Activated CD8-positive, alpha-beta memory T cell treated with anti-CD3 and anti-CD28 coated beads, Interleukin-2, amount 10 ng/mL, durations not matched to agents 7 days and 5 days (primary cell): ENCODE measurements at places on chromosomes 5 and 9.

DNA sequence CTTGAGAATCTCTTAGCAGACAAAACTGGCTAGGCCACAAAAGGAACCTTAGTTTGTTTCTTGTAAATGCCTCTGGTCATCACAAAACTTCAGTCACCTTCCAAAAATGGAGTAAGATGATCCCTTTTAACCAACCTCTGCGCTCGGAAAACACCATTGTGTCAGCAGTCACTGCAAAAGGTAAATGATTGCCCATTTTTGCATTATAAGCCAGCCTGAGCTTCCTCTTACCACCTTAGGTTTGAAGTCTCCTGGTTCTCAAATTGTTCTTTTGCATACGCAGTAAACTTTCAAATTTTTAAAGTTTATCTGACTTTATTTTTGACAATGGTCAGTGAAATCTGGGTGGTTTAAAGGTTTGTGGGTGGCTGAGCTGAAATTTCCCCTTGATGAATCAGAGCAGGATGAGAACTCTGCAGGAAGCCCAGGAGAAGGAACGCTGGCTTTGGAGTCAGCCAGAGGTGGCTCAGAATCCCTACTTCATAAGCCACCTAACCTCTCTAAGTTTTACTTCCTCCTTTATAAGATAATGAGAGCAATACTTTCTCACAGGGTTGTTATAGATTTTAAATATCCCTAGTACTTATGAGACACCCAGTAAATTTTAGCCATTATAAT lies 131.4 kb downstream of the MED10 start:
- H3K36me3 ChIP-seq: no peaks in the 10 kb centered on the region
- no peak for DNase-seq
- no peak overlapping the region for H3K27ac ChIP-seq
- H3K4me1 ChIP-seq: no peaks in the 10 kb centered on the region

- H3K36me3 ChIP-seq: no peaks in the 10 kb centered on the region
- no peak overlapping the region for H3K27ac ChIP-seq
- H3K4me1 ChIP-seq: no peaks in the 10 kb centered on the region
- H3K4me3 ChIP-seq: no peak overlapping the region
- H3K27me3 ChIP-seq: peaks cover 2% of the 10 kb centered on the region
Observed at GRCh38 chr9:18398038-18398437, 75.9 kb upstream of the ADAMTSL1 start.

- H3K4me1 ChIP-seq: no peaks in the 10 kb centered on the region
- H3K36me3 ChIP-seq: no peaks in the 10 kb centered on the region
- H3K27ac ChIP-seq: no peak overlapping the region
- H3K4me3 ChIP-seq: no peak overlapping the region
- H3K27me3 ChIP-seq: no peaks in the 10 kb centered on the region
- no peak for DNase-seq
Observed at GRCh38 chr5:58094031-58094430, 365.9 kb downstream of the PLK2 start.

DNA sequence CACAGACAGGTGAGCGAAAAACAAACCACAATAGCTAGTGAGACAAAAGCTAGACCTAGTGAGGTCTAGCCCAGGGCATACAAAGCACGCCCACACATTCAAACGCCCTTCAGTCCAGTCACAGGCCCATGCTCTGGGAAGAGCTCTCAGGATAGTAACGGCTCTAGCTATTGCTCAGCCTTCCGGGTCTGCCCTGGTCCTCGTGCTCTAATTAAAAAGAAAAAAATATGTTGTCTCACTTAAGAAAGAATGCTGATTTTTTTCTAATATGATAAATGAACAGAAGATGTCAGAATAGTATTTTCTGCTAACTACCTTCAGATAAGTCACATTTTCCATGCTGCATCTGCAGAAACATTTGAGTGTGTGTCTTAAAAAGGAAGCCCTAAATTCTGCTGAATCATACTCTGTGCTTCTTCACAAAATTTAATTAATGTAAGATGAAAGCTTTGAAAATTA lies 94.5 kb downstream of the PLPP1 start:
- H3K4me1 ChIP-seq: peaks cover 3% of the 10 kb centered on the region
- no peak overlapping the region for H3K4me3 ChIP-seq
- H3K36me3 ChIP-seq: peaks cover 9% of the 10 kb centered on the region
- H3K27me3 ChIP-seq: no peaks in the 10 kb centered on the region
- DNase-seq: no peak

GRCh38 chr5:110951373-110951791 lies 120.1 kb upstream of the TSLP start:
- peaks cover 3% of the 10 kb centered on the region for H3K27me3 ChIP-seq
- no peak overlapping the region for H3K4me3 ChIP-seq
- no peak overlapping the region for H3K27ac ChIP-seq
- H3K36me3 ChIP-seq: no peaks in the 10 kb centered on the region
